Activated naive CD8-positive, alpha-beta T cell treated with anti-CD3 and anti-CD28 coated beads, Interleukin-2, amount 50 U/mL, for 24 hours (primary cell): ENCODE measurements at places on chromosomes 1 and 21.

DNA sequence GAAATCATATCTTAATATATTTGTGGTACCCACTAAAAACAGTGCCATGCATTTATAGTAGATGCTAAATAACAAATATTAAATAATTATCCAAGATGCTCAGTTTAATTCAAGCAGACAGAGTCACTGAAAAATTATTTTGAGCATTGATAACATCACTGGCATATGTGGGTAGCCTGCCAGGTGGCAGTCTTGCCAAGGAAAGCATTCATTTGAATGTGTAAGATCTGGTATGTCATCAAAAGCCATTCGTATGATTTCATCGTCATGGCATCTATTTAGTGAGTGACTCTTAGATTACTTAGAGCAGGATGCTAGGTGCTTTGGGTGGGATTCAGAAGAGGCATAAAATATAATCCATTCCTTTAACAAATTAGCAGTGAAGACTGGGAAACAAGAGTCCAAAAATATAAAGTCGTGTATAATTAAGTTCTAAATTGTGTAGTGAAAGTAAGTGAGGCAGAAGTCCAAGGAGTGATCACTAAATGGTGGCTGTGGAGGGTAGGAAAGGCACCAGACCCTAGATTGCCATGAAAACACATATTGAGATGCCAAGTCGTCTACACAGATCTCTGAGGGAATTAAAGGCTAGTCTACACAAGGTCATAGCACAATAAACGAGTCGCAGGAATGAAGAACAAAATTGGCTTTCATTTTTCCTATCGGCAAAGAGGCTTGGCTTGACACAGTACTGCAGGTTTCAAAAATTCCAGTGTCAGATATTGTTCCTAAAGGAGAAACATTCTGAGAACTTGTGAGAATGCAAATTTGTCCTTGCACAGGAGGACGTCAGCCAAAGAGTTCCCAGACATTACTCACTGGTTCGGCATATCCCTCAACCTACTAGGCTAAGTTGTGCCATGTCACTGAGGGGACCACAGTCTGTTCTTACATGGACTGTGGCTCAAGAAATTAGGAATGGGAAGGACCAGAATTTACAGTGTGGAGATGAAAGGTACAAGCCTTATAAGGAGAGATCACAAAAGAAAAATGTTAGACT lies 130.8 kb downstream of the LYPLAL1 start:
- no peak overlapping the region for H3K4me3 ChIP-seq
- no peaks in the 10 kb centered on the region for H3K4me1 ChIP-seq
- no peaks in the 10 kb centered on the region for H3K27me3 ChIP-seq

DNA sequence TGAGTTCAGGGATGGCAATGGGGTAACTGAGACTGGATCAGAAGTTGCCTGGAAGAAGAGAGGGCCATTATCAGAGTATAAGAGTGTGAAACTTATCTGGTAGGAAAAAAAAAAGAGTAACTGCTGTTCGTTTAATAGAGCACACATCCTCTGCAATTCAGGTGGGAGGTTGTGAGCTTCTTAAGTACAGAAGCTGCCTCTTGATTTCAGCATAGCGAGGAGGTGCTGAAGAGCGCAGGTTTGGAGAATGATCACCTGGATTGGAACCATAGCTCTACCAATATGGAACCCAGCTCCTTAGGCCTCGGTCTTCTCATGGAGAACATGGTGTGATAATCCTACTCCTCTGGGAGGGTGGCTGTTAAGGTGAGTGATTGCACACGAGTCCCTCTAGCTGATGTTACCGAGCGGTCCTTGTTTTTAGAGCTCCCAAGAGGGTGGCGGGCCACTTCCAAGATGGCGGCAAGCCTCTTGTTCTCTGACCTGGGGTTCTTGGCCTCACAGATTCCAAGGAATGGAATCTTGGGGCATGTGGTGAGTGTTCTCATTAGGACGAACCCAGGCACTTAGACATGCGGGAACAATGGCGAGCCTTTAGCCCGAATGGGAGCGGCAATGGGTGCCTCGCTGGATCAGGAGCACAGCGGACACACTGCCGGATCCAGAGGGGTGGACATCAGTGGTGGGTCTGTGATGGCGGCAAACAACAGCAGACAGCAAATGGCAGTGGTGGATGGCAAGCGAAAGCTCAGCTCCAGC lies 3.3 kb upstream of the MX1 start:
- H3K27me3 ChIP-seq, result no peaks in the 10 kb centered on the region
- no peak for DNase-seq
- H3K27ac ChIP-seq, result no peak overlapping the region
- H3K4me1 ChIP-seq, result peaks cover 47% of the 10 kb centered on the region

DNA sequence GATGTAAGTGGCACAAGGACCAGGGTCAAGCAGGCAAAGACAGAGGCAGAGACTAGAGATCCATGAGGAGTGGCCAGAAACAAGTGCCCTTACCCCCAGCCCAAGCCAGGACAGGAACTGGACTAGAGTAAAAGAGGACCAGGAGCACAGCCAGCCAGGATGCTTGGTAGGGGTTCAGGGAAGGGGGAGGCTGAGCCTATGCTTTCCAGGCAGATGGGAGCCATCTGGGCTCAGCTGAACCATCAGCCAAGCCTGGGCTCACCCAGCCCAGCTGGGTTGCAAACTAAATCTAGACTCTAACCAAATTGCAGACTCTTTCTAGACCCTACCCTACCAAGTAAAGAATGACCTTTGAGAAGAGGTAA lies 15.2 kb downstream of the PDZK1IP1 start:
- peaks cover 39% of the 10 kb centered on the region for H3K27me3 ChIP-seq
- peaks cover 5% of the 10 kb centered on the region for H3K4me1 ChIP-seq
- no peak overlapping the region for H3K27ac ChIP-seq
- H3K36me3 ChIP-seq, result no peaks in the 10 kb centered on the region
- H3K4me3 ChIP-seq, result no peak overlapping the region

DNA sequence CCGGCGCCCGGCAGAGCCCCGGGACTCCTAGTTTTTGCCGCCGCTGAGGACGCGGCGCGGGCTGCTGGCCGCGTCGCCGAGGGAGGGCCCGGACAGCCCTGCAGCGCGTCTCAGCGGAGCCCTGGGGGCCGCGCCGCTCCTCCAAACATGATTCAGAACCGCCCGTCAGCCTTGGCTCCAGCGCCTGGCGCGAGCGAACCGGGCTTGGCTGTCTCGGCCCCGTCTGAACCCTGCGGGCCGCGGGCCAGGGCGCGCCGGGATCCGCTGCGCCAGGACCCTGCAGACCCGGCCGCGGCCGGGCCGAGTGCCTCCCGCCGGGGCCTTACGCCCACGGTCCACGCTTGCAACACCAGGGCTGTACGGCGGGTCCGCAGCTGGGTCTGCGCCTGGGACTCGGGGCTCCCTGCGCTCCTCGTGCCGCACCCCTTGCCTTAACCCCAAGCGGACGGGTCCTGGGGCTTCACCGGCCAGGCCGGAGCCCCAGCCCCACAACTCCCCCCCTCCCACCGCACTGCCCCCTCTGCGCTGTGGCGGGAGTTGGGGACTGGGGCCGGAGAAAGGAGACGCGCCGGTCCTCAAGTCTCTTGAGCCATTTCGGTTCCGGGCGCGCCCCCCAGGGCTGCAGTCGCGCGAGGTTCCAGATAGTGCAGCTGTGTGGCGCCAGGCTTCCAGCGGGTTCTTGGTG lies 48.4 kb upstream of the CD34 start:
- H3K4me3 ChIP-seq, result peak overlapping the region; percentile 65
- DNase-seq, result peak; percentile 23
- H3K4me1 ChIP-seq, result peaks cover 13% of the 10 kb centered on the region
- H3K27me3 ChIP-seq, result peaks cover 47% of the 10 kb centered on the region
- H3K36me3 ChIP-seq, result no peaks in the 10 kb centered on the region
- no peak overlapping the region for H3K27ac ChIP-seq

GRCh38 chr1:82582347-82582746 lies 781.6 kb downstream of the ADGRL2 start:
- H3K27me3 ChIP-seq, result no peaks in the 10 kb centered on the region
- H3K36me3 ChIP-seq, result no peaks in the 10 kb centered on the region
- no peak overlapping the region for H3K27ac ChIP-seq
- H3K4me1 ChIP-seq, result no peaks in the 10 kb centered on the region
- H3K4me3 ChIP-seq, result no peak overlapping the region

DNA sequence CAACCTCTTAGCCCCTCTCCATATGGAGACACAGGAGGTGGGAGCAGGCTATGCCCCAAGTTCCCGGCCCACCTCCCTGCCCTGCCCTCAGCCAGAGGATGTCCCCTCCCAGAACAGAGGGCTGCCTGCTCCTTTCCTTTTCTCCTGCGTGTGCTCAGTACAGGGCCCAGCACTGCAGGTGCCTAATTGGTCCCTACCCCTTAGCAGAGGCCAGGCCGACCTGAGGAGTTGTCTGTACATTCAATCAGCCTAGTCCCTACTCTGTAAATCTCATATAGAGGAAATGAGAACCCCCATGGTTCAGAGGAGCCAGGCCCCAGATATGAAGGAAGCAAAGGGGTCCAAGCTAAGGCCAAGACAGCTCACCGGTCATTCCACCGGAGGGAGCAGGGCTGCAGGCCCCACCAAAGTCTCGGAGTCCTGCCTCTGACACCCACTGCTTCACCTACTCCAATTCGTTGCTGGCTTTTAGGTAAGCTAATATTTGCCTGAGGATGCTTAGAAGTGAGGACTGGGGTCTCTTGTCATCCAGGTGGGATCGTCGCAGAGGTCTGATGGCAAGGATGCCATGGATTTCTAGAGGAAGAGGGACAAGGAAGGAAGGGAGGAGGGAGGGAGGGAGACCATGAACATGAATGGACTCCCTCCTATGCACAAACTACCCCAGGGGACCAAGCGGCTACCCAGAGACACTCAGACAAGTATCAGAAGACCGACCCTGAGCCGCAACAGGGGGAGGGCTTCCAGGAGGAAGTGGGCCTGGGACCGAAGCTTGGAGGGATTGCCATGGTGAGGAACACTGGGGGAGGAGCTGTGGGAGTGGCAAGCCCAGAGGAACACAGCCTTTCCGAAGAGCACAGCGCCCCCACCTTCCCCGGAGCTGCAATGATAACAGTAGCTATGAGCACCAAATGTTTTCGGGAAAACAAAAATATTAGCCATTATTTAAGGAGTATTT lies 30.4 kb upstream of the FOXO6 start:
- H3K4me1 ChIP-seq, result peaks cover 4% of the 10 kb centered on the region
- H3K4me3 ChIP-seq, result no peak overlapping the region
- no peak for DNase-seq
- no peak overlapping the region for H3K27ac ChIP-seq
- peaks cover 7% of the 10 kb centered on the region for H3K27me3 ChIP-seq

GRCh38 chr1:85494904-85495266 lies 29.9 kb upstream of the DDAH1 start:
- H3K4me1 ChIP-seq, result no peaks in the 10 kb centered on the region
- no peak for DNase-seq
- no peak overlapping the region for H3K27ac ChIP-seq
- peaks cover 2% of the 10 kb centered on the region for H3K27me3 ChIP-seq
- no peaks in the 10 kb centered on the region for H3K36me3 ChIP-seq
- no peak overlapping the region for H3K4me3 ChIP-seq

GRCh38 chr1:194809665-194810064 lies 1623.3 kb upstream of the B3GALT2 start:
- no peak for DNase-seq
- H3K27me3 ChIP-seq, result no peaks in the 10 kb centered on the region
- H3K4me3 ChIP-seq, result no peak overlapping the region
- no peaks in the 10 kb centered on the region for H3K36me3 ChIP-seq

GRCh38 chr1:215482079-215482478 lies 85.0 kb upstream of the KCTD3 start:
- H3K36me3 ChIP-seq, result no peaks in the 10 kb centered on the region
- H3K27ac ChIP-seq, result no peak overlapping the region
- no peak overlapping the region for H3K4me3 ChIP-seq
- no peaks in the 10 kb centered on the region for H3K4me1 ChIP-seq
- DNase-seq, result no peak
- H3K27me3 ChIP-seq, result no peaks in the 10 kb centered on the region

DNA sequence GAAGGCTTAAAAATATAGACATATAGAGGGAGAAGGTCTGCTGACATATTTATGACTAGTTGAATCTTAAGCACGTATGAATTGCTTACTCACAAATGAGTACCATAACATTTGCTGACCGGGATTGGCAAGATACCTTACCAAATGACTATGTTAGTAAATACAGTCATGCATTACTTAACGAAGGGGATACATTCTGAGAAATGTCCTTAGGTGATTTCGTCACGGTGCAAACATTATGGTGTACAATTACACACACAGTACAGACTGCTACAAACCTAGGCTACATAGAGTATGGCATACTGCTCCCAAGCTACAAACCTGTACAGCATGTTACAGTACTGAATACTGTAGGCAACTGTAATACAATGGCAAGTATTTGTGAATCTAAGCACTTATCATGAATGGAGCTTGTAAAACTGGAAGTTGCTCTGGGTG lies 19.4 kb upstream of the UBE2U start:
- H3K4me3 ChIP-seq, result no peak overlapping the region
- no peaks in the 10 kb centered on the region for H3K4me1 ChIP-seq
- H3K36me3 ChIP-seq, result no peaks in the 10 kb centered on the region
- H3K27me3 ChIP-seq, result peaks cover 4% of the 10 kb centered on the region
- no peak for DNase-seq

DNA sequence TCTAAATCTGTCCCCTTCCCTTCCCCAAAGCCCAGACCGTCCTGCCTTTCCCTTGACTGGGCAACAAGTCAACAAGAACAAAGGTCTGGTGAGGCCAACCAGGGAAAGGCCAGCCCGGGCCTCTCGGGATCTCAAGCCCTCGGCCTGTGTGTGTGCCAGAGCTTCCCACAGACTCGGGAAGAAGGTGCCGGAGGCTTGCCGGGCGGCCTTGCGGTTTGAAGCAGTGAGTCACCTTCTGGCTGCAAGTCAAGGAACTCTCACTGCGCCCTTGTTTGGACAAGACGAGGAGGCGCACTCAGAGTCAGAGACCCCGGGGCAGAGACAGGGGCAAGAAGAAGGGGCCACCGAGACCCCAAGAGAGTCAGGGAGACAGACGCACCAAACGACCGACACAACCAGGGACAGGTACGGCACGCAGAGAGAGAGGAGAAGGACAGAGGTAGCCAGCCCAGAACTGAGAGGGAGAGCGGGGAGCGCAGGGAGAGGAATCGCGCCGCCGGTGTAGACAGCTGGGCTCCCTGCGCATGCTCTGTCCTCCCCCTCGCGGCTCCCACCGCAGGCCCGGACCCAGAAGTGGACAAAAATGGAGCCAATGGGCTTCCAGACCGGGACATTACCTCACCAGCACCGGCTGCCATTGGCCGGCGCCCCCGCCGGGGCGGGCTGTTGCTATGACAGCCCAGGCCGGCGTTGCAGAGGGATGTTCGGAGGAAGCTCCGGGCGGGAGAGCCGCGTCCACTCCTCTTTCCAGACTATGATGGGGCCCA lies 66.6 kb upstream of the LAPTM5 start:
- H3K4me3 ChIP-seq, result peak overlapping the region; percentile 79
- H3K36me3 ChIP-seq, result peaks cover 1% of the 10 kb centered on the region
- H3K4me1 ChIP-seq, result peaks cover 16% of the 10 kb centered on the region
- DNase-seq, result peak; percentile 63
- peaks cover 74% of the 10 kb centered on the region for H3K27me3 ChIP-seq

GRCh38 chr1:76203127-76203526 lies 128.6 kb downstream of the ST6GALNAC3 start:
- H3K27ac ChIP-seq, result no peak overlapping the region
- no peaks in the 10 kb centered on the region for H3K36me3 ChIP-seq
- H3K27me3 ChIP-seq, result no peaks in the 10 kb centered on the region
- H3K4me3 ChIP-seq, result no peak overlapping the region
- H3K4me1 ChIP-seq, result no peaks in the 10 kb centered on the region
